Tibial nerve (tissue), 4 donors: ENCODE measurements at places on chromosomes 16 and 17.

GRCh38 chr17:67436233-67436632 lies 59.2 kb downstream of the PITPNC1 start:
- DNase-seq, result no peak

GRCh38 chr16:67284699-67285646 lies 5.6 kb downstream of the PLEKHG4 start:
- DNase-seq, result no peak

DNA sequence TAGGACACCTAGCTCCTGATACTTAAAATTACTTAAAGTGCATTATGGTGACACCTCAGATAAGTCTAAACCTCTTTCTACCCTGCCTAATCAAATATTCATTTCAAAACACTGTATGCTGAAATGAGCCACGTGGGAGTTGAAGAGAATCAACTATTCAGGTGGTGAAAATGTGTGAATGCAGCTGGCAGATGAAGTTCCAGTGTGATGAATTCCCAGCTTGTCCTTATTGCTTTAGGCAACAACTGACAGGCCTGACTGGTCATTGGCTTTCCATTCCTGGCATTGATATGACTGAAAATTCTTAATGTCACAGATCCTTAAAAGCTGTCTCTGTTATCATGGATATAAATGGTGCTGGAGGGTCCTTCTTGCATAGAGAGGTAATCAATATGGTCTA lies 301.9 kb upstream of the TBX2 start:
- DNase-seq, result no peak

GRCh38 chr17:80372922-80373570 lies 41.9 kb upstream of the ENDOV start:
- no peak for DNase-seq

DNA sequence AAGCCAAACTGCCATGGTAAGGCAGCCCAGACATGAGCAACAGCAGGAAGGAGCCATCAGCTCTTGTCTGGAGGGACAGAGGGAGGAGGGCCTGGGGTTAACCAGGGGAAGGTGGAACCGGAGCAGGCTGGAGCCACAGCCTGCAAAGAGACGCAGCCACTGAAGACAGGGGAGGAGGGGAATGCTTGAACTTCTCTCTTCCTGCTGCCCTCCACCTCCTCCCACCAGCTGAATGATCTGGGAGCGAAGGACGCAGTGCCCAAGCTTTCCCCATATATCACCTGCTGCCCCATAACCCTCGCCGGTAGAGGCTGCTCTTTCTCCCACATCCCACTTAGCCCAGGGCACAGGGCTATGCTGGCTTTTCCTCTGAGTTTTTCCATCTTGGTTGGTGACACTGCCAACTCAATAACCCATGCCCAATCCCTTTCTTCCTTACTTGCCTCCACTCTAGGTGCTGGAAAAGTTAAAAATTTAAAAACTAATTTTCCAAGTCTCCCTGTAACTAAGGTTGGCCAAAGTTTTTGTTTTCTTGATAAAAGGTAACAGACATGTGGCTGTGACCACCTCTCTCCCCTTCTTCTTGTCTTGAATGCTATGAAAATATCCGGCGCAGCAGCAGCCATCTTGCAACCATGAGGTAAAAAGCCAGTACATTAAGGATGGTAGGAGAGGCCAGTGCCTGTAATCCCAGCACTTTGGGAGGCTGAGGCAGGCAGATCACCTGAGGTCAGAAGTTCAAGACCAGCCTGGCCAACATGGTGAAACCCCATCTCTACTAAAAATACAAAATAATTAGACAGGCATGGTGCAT lies 21.8 kb upstream of the CACNG4 start:
- DNase-seq, result no peak
